Naive thymus-derived CD8-positive, alpha-beta T cell (primary cell): ENCODE measurements at places on chromosomes 4 and X.

- DNase-seq = peak; percentile 22
Observed at GRCh38 chrX:45851434-45851991, 650.8 kb upstream of the DIPK2B start.

- DNase-seq = no peak
Observed at GRCh38 chr4:185398618-185399017, 2.0 kb downstream of the ANKRD37 start.

DNA sequence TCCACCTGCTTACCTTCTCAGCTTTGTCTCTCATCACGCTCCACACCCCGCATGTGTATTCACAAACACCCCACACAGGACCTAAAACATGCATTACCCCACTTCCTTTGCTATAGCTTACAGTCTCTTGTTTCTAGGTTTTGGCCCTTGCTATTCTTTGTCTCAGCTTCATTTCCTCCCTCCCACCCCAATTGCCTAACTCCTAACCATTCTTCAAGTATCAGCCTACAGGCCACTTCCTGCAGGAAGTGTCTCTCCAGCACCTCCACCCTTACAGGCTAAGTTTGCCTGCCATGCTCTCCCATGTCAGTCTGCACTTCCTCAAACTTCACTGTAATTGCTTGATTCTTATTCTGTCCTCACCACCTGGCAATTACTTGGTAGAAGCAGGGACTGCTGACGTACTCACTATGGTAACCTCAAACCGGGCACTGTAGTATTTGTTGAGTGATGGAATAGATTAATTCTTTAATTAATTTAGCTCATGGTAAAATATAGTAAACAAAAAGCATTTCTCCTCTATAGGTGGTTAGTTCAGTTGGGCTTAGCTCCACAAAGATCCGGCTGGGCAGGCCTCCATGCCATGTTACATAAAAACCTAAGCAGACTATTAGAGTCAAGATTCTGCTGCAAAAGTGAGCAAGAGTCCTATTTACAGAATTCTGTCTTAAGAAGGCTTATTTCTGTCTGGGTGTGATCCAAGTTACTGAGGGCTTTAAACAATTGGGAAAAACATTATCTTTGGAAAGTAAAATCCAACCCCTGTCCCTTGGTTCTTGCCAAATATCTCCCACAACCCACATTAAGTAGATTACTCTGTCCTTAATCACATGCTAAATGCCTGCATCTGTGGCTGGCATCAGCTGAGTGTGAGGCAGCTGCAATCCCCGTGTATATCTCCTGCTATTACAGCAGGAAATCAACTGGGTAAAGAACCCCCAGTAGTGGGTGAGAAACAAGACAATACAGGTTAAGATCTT is 124.7 kb upstream of the CPEB2 start:
- no peak for DNase-seq

DNA sequence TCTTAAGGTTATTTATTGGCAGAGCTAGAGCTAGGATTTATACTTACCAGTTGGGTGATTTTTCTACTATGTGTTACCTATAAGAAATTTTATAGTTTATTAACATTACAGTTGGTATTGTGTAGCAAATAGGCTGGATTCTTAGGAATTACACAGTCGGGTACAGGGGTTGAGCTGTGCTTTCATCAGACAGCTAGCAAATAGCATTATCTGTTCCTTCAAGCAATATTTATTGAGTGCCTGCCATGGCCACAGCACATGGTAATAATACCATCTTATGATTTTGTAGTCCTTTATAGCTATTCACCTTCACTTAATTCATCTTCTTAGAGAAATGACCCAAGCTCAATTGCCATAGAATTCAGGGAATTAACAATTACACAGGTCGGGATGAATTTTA is 109.4 kb upstream of the PACRGL start:
- DNase-seq = no peak

GRCh38 chr4:94406668-94407437 is 44.9 kb upstream of the PDLIM5 start:
- DNase-seq = peak; percentile 58

GRCh38 chr4:38322714-38323113 is 341.3 kb upstream of the KLF3 start:
- no peak for DNase-seq

GRCh38 chrX:106728337-106728736 is 1.8 kb downstream of the RNF128 start:
- DNase-seq = no peak

DNA sequence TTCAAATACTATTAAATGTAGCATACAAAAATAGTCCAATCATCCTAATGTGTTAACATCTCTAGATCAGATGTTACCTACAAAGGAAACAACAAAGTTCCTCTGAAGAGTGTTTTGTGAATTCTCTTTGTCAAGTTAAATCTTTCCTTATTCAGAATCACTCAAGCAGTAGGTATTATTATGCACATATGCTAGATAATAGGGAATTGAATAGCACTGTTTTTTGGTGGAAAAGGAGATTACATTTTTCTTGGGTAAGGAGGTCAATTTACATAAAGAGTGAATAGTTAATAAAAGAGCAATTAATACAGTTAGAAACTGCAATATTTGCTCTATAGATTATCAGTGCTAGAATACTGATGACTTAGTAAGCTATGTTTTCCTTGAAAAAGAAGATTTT is 130.7 kb downstream of the BTC start:
- DNase-seq = no peak

GRCh38 chr4:151717314-151717713 is 43.5 kb downstream of the GATB start:
- DNase-seq = no peak

DNA sequence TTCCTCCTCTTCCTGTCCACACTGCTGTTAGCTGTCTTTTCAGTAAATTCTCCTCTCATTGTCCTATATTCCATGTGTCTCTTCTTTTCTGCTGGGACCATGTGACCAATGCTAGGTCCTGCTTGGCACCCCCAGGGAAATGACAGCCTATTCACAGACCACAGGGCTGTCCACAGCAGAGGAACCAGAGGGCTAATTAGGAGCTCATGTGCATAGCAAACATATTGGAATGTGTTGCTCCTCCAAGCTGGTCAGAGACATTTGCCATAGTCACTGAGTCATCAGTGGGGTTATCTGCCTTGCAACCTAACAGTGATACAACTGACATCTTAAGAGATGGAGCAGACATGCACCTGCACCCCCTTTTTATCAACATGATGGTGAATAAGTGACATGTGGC is 67.9 kb upstream of the PUDP start:
- DNase-seq = no peak

GRCh38 chr4:174714393-174715211 is 114.4 kb downstream of the GLRA3 start:
- DNase-seq = peak; percentile 6

- DNase-seq = no peak
Observed at GRCh38 chr4:72486991-72487390, 82.0 kb downstream of the ADAMTS3 start.

DNA sequence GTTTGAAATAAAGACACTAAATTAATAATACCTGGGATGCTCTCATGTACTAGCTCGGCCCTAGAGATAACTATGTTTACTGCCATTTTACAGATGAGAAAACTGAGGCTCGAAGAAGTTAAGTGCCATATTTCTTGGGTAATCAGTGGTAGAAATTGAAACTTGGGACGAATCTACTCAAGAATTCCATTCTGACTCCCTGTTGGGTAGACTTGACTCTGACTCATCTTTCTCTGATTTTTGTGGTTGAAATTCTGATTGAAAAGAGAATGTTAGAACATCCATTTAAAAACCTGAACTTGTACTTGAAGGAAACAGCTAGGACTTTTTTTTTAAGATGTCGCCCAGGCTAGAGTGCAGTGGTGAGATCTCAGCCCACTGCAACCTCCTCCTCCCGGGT is 50.1 kb upstream of the NSUN7 start:
- no peak for DNase-seq

- DNase-seq = no peak
Observed at GRCh38 chr4:55304303-55304702, 41.7 kb upstream of the SRD5A3 start.

DNA sequence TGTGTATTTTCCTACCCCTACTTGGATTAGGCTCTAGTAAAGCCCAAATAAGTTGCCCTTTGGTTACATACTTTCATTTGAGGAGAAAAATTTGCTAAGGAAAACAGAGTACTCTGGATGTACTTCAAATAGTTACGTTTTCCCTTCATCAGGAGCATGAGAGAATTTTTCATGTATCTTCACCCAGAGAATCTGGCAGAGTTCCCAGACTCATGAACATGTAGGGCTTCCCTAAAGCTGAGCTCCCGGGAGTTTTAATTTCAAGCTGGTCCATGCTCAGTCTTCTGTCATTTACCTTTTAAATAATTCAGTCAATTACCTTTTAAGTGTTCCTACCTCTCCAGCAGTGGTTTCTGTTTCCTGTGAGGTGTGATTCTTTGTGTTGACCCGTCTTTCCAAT is 367.5 kb upstream of the GRID2 start:
- DNase-seq = no peak

- DNase-seq = no peak
Observed at GRCh38 chrX:66676413-66676812, 37.5 kb upstream of the EDA2R start.

DNA sequence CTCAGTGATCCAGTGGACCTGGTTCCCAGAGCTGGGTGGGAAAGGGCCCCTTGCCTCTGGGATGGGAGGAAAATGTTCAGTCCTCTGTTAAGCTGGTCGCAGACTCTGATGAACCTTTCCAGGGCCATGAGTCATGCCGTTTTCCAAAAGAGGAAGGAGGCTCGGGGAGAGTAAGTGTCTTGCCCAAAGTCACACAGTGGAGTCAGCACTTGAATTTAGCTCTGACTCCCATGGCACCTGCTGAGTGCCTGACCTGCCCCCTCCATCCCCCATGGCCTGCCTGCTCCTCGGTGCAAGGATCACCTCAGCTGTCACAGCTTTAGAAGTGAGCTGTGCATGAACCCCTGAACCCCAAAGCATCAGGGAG is 14.0 kb upstream of the KIAA0232 start:
- no peak for DNase-seq

DNA sequence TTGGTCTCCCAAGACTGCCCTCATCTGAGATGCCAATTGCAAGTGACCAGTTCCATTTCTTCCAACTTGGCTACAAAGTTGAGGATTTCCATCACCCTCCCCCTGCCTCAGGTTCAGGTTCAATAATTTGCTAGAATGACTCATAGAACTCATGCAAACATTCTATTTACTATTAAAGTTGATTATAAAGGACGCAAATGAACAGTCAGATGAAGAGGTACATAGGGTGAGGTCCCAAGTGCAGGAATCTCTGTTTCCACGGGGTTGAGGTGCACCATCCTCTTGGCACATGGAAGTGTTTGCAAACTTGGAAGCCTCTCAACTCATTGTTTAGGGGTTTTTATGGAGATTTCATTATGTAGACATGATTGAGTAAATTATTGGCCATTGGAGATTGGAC is 41.0 kb downstream of the FGFBP1 start:
- DNase-seq = no peak

DNA sequence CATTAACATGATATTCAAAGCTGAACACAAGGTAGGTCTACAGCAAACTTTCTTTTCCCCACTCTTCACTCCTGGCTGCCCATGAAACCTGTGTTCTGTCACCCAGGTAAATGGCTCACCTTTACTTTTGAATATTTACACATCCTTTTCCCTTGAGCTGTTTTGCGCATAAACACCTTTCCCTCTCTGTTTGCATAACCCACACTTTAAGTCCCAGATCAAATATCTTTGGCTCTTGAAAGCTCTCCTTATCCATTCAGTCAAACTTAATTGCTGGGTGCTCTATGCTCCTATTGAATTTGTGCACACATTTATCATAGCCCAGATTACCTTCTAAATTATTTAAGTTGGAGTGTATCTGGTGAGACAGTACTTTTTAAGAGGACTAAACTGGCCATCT is 51.7 kb upstream of the ATP8A1 start:
- DNase-seq = no peak

DNA sequence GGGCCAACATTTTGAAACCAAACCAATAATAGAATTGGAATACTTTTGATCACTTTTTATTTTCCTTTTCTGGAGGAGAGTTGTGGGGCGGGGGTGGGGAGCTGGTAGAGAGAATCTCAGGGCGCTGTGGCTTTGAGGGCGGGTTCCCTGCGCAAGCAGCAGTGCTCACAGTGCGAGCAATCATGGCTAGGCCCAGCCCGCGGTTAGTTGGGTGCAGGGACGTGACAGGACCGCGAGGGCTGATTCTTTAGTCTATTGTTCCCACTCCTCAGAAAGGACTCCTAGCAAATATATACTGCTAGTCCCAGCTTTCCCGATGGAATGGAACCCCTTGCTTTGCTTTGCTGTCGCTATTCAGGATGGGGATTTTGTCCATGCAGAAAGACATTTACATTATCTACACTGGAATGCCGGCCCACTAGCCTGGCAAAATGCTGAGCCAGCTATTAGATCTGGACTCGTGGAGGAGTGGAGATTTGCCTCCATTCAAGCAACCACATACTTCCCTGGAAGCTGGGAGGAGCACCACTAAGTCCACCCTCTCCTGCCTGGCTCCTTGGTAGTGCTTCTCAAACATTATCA is 23.9 kb upstream of the APLN start:
- no peak for DNase-seq

DNA sequence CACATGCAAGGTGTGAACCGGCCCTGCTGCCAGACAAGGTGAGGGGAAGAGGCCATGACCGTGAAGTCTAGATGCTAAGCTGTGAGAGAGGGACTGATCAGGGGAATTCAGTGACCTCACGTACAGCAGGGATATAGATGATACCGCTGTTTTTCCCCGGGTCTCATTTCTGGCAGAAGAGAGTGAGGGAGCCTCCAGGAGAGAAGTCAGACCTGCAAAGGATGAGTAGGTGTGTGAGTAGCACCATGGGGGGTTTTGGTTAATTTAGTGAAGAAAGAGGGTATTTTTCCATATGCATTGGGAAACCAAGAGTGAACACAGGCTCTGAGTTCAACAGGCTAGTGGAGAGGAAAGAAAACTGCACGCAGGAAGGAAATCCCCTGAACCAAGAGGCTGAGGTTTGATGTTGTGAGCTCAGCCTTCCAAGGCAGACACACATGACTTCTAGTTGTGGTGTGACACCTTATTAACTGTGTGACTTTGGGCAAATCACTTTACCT is 127.6 kb upstream of the GATB start:
- DNase-seq = no peak

- no peak for DNase-seq
Observed at GRCh38 chr4:78145622-78146021, 88.5 kb downstream of the FRAS1 start.

- DNase-seq = no peak
Observed at GRCh38 chrX:6852869-6853268, 294.6 kb upstream of the STS start.

GRCh38 chr4:1205586-1206298 is 33.4 kb upstream of the SPON2 start:
- no peak for DNase-seq

DNA sequence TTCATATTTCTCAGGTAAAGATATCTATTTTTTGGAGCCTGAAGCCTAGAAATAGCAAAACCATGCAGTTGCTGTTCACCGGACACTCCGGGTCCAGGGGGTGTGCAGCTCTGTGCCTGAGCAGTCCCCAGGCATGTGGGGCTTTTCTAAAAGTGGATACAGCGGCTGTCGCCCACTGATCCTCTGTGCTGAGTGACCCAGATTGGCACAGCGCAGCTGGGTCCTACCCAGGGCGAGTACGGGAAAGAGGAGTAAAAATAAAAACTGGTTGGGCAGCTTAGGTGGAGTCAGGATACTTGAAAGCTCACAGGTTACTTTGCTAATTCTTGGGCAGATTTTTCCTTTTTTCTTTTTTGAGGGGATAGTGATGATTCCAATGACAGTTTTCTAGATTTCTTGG is 118.8 kb downstream of the UCHL1 start:
- DNase-seq = no peak

GRCh38 chr4:145763399-145763798 is 83.5 kb downstream of the C4orf51 start:
- DNase-seq = no peak
